Cardiac muscle cell (in vitro differentiated cells and primary cell): ENCODE measurements at places on chromosomes 6 and 20.

- no peak for DNase-seq
Observed at GRCh38 chr6:42320762-42321161, 103.1 kb upstream of the MRPS10 start.

GRCh38 chr6:112787371-112787770 lies 440.2 kb downstream of the RFPL4B start:
- no peak for DNase-seq

- no peak for DNase-seq
Observed at GRCh38 chr6:27863962-27864905, 48.0 kb downstream of the OR2B2 start.

DNA sequence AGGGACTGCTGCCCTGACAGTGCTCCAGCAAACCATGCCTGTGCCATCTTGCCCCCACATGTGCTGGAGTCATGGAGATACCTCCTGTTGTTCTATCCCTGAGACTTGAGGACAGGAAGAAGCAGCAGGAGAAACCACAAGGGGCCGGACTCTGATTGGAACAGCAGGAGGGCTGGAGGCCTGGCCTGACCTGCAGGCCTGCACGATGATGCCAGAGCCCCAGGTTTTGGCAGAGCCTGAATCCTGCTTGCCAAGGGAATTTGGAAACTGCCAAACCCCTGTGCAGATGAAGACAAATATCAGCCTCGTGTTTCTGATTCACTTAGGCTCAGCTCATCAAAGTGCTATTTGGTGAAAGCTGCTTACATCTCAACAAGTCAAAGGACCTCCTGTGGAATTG lies 177.6 kb downstream of the MAFB start:
- peak; percentile 84 for DNase-seq

DNA sequence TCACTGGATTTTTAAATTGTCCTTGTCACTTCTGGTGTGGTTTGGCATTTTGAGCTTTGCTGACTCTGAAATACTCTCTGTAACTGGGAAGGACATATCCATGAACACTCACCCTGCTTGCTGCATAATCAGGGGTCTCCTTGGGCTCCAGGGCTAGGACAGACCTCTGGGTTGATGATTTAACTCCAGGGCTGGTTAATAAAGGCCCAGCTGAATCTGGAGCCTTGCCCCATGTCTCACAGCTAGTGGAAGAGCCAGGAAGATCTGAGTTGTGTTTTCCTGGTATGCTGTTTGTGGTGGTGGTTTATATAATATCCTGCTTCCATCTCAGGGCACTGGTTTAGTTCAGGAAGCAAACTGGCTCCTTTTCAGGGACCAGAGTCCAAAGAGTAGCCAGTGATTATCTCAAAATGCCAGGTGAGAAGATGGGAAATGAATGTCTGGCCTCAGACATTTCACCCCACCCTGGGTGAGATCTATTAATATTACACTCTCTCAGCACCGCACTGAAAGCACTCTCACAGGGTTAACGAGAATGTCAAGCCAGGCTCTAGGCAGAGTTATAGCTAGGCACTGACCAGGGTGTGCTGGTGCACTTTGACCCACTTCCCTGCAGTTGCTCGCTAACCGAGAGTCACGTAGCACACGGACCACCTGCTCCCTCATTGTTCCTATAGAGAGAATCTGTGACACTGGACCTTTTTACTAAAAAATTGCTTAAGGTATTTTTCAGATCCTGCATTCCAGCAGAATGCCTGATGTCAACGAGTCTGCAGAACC lies 90.1 kb upstream of the SLC22A16 start:
- DNase-seq: no peak

DNA sequence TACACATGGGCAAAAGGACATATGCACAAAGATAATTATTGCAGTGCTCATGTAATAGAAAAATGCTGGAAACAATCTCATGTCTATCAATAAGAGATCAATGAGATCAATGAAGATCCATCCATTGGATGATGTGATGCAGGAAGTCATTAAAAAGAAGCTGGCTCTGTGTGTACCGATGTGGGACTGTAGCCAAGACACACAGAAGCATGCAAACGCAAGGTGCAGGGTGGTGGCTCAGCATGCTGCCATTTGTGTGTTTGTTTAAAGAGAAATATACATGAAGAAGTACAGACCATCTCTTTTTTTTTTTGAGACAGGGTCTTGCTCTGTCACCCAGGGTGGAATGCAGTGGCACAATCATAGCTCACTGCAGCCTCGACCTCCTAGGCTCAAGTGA lies 33.1 kb upstream of the KCNB1 start:
- DNase-seq: no peak

GRCh38 chr20:32960849-32961731 lies 43.1 kb downstream of the SUN5 start:
- no peak for DNase-seq

- no peak for DNase-seq
Observed at GRCh38 chr6:106739387-106739786, 110.0 kb downstream of the QRSL1 start.

DNA sequence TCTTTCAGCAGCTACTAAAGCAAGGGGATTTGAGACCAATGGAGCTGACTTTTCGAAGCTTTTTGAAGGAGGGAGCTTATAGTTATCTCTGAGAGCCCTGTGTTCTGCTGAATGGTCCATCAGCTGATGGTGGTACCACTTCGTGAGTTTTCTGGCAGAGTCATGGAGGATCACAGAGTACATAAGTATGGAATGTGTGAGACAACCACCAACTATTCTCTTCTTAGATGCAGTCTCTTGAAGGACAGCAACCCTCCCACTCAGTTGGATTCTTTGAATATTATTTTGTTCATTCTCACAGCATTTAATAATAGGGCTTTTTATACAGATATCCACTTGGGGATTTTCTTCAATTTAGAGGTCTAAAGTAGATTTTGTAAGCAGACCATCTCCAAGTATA lies 75.3 kb downstream of the ELOVL2 start:
- DNase-seq: peak; percentile 76

GRCh38 chr6:130421585-130421984 lies 55.8 kb downstream of the TMEM200A start:
- no peak for DNase-seq
